Ammon's horn (tissue), 1 donor: ENCODE measurements at places on chromosomes 1 and 21.

GRCh38 chr21:43369596-43370090 is 57.3 kb downstream of the SIK1 start:
- DNase-seq = no peak

GRCh38 chr21:17611414-17612022 is 1.2 kb downstream of the BTG3 start:
- DNase-seq = peak; percentile 82

- no peak for DNase-seq
Observed at GRCh38 chr1:168972887-168973286, 133.6 kb upstream of the ATP1B1 start.

DNA sequence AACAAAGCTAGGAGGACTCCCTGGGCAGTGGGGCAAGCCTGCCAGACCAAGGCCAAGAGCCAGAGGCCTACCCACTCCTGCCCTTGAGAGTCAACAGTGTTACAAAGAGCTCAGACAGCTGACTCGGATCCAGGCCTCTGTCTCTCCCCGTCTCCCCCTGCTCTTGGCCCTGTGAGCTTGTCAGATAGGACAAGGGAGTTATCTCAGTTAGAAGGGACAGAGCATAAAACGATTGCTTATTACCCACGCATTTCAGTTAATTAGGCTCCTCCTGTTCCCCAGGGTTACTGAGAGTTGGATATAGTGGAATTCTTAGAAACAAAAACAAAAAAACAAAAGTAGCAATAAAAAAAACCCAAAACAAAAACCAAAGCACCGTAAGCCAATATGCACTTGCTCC is 1.3 kb downstream of the SLC41A1 start:
- peak; percentile 83 for DNase-seq

- no peak for DNase-seq
Observed at GRCh38 chr1:155000411-155000725, 2.2 kb upstream of the ZBTB7B start.

DNA sequence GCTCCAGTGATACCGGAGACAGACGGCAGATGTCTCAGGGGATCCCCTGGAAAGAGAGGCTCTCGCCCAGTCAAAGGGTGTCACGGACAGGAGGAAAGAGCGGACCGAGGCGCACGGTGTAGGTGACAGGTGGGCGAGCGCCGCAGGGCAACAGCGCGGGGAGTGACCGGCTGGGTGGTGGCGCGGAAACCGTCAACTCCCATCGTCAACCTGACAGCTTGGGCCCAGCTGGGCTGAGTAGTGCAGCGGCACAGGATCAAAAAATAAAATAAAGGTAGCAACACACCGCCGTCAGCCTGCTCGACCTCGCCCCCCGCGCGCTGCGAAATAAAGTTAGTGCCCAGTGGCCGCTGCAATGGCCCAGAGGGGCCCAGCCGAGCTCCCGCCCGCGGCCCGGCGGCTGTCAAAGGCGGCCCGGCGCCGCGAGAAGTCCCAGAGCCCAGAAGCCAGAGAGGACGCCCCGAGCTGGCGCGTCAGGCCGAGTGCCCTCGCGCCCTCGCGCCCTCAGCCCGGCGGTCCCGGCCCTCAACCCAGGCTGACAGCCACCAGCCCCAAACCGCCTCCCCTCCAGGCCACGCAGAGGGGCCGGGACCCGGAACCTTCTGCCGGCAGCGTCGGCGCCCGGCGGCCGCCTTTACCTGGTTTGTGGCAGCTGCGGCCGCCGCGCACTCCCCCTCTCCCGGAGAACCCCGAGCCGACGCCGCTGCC is at the start of gene LYST:
Gene LYST, minus strand, starts transcription at position 702 of the 708 bp plus-strand sequence. CDS start 36,489 bp downstream, outside the sequence.
- DNase-seq = peak; percentile 57

- DNase-seq = no peak
Observed at GRCh38 chr1:94755675-94756074, 64.5 kb upstream of the SLC44A3 start.

DNA sequence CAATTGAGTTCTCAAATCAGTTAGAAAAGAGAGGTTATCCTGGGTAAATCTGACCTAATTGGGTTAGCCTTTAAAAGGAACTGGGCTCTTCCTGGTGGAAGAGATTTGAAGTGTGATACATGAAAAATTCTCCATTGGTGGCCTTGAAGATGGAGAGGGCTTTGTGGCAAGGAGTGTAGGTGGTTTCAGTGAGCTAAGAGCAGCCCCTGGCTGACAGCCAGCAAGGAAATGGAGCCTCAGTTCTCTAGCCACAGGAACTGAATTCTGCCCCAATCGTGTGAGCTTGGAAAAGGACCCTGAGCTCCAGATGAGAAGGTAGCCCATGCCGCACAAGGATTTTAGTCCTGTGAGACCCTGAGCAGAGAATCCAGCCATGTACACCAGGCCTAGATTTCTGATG is 12.7 kb upstream of the HYI start:
- no peak for DNase-seq

DNA sequence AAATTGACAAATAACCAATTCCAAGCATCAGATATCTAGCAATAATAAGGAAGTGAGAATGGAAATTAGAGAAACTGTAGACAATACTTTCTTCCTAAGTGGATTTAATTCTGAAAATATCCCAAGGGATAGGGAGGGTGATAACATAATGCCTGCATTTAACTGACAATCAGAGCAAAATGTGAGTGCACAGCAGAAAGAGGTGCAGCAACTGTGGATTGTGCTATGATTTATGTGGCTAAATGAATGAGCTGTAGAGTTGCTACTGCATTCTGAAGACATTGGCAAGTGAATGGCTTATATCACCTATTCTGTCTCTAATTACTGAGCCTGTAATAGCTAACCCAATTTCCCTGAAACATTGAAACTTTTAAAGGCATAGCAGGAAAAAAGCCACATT is 39.0 kb downstream of the OLFM3 start:
- no peak for DNase-seq

- no peak for DNase-seq
Observed at GRCh38 chr21:31945546-31945945, 72.7 kb downstream of the HUNK start.

DNA sequence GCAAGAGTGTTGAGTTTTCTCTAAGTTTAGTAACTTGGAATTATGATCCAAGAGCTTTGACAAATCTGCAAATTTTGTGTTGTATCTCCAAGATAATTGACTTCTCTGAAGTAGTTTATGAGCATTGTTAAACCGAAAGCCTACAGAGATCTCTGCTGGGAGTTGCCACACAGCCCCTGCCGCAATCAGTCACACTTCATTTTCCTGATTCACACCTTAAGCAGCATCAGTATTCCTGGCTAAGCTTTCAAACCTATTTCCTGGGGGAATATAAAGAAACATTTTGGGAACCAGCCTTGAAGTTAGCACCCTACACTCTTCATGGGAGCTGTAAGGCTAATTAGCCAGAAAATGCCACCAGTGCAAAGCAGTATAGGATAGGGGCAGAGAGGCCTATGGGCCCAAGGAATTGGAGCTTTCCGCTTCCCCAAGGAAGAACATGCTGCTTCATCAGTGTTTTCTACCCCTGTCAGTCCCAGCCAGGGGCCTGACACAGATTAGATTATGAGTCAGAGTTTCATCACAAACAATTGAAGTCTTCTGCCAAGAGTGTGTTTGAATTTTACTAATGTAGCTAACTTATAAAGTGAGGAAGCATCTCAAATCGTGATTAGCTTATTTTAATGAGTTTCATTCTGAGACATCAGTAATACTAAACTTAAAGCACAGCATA is 23.2 kb upstream of the CACYBP start:
- DNase-seq = no peak
